ENCODE measurements at places on chromosomes 16 and 17. TPM values are rescaled to one million over a fixed set of nuclear protein-coding genes. Genes with fewer than 3 reads are reported as not detected.

- no peak for DNase-seq
These were observed 19.9 kb downstream of the MIS12 start for GRCh38 chr17:5506307-5506706.

DNA sequence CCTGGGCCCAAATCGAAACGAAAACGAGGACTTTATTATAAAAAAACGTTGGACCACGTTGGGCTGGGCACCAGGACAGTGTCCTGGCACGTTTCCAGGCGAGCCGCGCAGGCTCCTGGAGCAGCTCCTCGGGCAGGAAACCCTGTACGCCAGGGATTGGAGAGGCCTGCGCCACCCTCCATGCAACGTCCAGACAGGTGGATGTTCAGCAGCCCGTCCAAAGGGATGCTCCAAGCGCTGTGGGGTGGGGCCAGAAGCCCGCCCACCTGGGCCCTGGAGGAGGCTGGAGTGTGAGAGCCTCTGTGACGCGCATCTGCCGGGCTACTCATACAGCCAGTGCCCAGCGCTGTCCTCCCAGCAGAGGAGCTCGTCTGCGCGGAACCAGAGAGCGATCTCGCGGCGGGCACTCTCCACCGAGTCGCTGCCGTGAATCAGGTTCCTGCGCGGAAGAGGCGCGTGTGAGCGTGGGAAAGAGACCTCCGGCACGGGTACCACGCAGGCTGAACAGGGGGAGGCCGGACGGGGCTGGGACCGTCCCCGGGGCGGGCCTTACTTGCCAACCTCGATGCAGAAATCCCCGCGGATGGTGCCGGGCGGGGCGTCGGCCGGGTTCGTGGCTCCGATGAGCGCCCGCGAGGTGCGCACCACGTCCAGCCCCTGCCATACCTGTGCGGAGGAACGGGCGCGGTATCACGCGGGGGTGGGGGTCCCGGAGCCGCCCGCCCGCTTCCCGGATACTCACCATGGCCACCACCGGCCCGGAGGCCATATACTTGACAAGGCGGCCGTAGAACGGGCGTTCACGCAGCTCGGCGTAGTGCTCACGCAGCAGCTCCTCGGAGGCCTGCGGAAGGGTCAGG lies 785 bp downstream of the NME3 start:
- DNase-seq = peak; percentile 23

GRCh38 chr17:44123356-44124117 lies at the start of gene HDAC5:
Gene HDAC5 (minus strand): TSS chr17:44123641. CDS start chr17:44117515, 6,126 bp downstream.
- peak; percentile 82 for DNase-seq

DNA sequence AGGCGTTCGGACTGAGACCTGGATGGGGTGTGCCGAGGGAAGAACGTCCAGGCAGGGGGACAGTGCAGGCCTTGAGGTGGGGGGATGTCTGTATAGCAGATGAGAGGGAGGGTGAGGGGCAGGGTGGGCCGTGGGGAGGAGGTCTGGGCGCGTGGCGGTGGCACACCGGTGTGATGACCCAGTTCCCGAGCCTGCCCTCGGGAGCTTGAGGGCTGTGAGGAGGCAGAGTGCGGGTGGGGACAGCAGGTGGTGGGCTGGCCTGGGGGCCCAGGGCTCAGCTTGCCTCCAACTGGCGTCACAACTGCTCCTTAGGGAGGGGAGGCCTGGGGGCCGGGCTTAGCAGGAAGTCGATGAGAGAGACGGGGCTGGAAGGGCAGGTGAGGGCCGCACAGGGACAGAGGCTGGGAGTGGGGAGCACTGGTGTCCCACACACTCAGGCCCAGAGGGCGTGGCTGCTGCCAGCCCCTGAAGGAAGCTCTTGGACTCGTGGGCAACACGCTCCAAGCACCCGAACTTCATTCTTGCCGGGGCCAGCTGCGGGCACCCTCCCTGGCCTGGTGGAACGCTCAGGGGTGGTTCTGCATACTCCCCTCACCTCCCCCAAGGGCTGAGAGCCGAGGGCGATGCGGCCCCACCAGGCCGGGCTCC lies 6.5 kb downstream of the CACNA1H start:
- no peak for DNase-seq

DNA sequence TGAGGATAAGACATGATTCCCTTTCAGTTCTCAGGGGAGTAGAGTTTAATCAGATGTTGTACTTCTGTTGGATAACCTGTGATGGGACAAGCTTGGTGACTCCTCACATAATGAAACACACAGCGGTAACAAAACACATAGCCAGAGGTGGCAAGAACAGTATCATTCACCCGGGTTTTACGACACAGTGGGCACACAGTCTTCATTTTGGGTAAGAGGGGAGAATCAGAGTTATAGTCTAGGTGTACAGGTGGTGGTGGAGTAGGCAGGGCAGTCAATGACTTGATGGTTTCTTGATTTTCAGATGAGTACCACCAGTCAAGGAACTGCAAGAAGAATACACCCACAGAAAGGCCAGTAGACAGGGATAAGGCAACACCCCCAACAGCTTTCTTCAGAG lies 2.6 kb downstream of the PEX12 start:
- no peak for DNase-seq

- no peak for DNase-seq
These were observed 91.9 kb downstream of the ABCC1 start for GRCh38 chr16:16041196-16041892.

GRCh38 chr16:7746941-7747340 lies 414.3 kb downstream of the RBFOX1 start:
- DNase-seq = no peak

DNA sequence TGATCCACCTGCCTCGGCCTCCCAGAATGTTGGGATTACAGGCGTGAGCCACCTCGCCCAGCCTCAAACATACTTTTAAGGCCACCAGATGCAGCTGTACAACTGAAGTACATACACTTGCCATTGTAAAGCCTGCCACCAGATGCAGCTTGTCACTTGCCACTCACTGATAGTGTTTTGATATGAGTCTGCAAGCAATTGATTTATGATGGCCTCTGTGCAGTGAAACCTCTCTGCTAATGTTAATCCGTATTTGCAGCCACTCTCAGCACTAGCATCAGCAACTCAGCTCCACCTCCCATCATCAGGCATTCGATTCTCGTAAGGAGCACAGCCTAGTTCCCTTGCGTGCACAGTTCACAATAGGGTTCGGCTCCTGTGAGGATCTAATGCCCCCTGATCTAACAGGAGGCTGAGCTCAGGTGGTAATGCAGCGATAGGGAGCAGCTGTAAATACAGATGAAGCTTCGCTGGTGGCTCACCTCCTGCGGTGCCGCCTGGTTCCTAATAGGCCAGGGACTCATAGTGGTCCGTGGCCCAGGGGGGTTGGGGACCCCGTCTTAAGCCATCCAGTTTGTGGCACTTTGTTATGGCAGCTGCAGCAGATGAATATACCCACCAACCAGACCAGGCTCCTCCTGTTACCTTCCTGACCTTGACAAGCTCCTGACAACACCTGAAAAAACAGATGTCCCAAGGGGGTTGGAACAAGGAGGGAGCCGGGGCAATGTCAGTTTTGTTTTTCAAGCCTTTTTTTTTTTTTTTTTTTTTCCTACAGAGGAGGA lies 1.3 kb upstream of the HERPUD1 start:
- no peak for DNase-seq

Gene HOXB1
- total RNA-seq = not detected

Gene TBC1D16
- total RNA-seq = 257 TPM

Gene SHISA9
- 21.2 TPM for total RNA-seq

Gene AGRP
- not detected for total RNA-seq
